Amniotic stem cell (primary cell): ENCODE measurements at places on chromosomes 1 and 21.
A peak's percentile ranks its signal among the peaks of the same experiment; 100 is the strongest.

GRCh38 chr21:16536643-16537434, 807.1 kb downstream of the USP25 start:
- DNase-seq: no peak

GRCh38 chr21:36021251-36021837, 39.0 kb downstream of the SETD4 start:
- no peak for DNase-seq

GRCh38 chr1:27778056-27778455, 5.0 kb downstream of the STX12 start:
- DNase-seq: no peak

- no peak for DNase-seq
Measured at GRCh38 chr1:195745189-195746010, 862.8 kb downstream of the KCNT2 start.

- DNase-seq: peak; percentile 34
Measured at GRCh38 chr21:36247316-36248010, 72.5 kb upstream of the MORC3 start.

GRCh38 chr1:156126043-156126629, 11.6 kb downstream of the LMNA start:
- peak; percentile 83 for DNase-seq

DNA sequence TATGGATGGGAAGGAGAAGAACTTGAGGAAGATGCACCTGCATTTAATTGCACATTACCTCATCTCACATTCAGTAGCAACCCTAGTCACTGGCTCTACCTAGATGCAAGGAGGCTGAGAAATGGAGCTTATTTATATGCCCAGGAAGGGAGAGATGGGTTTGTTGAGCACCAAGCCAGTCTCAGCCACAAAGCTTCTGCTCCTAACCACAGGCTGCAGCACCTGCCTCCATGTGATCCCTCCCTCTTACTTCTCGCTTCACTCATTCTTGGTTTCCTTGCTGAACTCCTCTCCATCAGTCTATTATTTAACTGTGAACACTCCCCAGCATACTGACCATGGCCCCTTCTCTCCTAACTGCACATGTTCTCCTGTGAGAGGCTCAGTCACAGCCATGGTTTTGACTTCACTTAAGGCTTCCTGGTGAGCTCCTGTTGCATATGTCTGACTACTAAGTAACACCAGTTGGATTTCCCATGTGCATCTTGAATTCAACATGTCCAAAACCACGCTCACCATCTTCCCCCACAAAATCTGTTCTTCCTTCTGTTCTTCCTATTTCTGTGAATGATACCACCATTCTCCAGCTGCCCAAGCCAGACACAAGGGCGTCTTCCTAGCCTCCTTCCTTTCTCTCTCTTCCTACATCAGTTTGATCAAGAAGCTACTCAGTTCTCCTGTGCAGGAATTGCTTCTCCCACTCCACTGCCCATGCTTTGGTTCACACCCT, 139.8 kb downstream of the AK5 start:
- DNase-seq: no peak

DNA sequence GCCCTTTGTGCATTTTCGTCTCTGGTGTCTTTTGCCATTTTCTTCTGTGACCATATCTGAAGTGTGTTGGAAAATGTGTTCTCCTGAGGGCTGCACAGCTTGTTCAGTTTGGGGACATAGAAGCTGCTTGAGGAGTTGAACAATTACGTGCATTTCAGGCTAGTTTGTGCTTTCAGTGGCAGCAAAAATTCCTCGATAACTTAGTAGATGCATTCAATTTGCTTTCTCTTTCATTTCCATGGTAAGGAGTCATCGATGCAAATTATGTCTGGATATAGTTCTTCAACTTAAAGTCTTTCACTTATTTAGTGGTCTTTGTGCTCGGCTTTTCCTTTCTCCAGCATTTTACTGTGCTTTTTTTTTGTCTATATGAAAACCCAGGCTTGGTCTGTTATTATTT, 441.5 kb downstream of the PLA2G4A start:
- DNase-seq: no peak

DNA sequence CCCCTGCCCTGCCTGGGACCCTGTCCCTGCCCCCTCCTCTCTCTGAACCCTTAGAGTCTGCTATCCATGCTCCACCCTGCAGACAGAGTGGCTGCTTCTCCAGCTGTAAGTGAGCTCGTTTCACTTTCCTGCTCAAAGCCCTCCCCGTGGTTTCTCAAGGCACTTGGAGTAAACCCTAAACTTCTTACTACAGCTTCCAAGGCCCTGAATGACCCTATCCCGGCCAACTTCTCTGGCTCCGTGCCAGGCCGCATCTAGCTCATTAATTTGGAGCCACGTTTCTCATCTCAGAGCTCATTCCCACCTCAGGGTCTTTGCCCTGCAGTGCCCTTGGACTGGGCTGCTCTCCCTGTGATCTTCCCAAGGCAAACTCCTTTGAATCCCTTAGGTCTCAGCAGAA, 235.1 kb upstream of the RUNX1 start:
- no peak for DNase-seq

DNA sequence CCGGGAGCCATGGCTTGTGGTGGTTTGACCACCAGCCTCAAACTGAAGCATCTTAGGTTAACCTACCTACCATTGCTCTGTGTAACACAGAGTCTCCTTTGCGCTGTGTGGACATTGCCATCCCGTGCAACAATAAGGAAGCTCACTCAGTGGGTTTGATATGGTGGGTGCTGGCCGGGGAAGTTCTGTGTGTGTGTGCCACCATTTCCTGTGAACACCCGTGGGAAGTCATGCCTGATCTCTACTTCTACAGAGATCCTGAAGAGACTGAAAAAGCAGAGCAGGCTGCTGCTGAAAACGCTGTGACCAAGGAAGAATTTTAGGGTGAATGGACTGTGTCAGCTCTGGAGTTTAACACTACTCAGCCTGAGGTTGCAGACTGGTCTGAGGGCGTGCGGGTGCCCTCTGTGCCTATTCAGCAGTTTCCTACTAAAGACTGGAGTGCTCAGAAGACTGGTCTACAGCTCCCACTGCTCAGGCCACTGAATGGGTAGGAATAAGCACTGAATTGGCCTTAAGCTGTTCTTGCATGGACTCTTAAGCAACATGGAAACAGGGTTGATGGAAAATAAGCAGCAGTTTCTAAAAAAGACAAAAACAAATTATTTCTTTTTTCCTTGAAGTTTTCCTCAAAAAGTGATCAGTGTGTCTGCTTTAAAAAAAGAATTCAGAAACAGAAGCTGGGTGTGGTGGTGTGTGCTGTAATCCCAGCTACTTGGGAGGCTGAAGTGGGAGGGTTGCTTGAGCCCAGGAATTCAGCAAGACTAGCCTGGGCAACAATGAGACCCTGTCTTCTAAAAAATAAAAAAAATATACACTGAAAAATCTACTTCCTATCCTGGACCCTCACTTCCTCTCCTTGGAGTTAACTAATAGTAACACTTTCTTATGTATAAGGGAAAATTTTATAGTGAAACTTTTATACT, 14.6 kb downstream of the CEP350 start:
- DNase-seq: no peak

DNA sequence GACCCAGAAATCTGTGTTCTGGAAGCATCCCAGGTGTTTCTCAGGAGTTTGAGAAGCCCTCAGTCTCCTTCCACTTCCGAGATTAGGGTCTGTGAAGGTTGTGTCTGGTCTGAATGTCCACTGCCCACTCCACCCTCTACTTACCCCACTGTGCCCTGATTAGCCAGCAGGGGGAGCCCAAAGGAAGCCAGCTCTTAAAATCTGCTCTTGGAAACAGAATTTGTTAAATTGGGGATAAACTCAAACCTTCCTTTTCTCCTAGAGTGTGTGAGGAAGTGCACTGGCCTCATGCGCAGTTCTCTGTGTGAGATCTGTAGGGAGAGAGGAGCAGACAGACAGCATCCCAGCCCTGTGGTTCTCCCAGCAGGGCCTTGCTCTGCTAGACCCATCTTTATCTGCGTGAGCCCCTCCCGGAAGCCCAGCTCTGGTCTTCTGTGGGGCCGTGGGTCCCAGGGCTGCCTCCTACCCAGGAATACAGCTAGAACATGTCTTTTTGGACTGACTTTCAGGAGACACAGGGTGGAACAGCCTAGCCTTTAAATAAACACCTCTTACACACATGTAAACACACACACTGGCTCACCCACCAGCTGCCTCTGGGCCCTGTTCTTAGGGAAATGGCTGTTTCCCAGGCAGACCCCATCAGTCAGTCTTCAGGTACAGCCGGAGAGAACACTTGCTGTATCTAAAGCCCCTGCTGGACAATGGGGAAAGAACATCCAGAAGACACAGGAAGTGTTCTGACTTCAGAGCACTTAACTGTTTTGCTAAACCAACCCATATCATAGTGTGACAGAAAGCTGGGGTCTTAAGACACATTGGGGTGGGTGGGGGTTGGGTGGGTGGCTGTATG, 52.2 kb downstream of the SMYD2 start:
- peak; percentile 41 for DNase-seq

DNA sequence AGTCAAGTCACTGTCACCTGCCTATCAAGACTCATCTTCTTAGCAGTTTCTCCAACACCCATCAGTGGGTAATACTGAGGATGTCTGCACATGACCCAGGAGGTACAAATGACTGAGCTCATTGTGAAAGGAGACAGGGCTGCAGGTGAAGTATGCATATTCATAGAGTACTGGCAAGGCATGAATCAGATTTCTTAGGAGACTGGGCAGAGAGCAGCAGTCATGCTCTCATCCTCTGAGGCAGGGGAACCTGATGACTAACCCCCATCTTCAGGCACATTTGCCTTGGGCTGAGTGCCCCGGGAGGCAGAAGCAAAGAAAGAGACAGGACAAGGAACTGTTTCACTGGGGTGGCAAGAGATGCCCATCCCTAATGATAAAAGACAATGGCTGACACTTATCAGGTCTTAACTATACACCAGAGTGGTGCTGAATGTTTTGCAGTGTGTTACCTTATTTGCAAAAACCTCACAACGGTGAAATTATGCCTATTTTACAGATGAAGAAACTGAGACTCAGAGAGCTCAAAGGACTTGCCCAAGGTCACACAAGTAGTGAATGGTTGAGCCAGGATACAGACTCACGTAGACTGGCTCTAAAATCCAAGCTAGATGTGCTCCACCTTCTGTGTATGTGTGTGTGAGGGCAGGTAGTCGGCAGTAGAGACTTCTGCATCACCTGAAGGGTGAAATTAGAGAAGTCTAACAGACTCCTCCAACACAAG, 9.2 kb upstream of the GRHL3 start:
- no peak for DNase-seq

DNA sequence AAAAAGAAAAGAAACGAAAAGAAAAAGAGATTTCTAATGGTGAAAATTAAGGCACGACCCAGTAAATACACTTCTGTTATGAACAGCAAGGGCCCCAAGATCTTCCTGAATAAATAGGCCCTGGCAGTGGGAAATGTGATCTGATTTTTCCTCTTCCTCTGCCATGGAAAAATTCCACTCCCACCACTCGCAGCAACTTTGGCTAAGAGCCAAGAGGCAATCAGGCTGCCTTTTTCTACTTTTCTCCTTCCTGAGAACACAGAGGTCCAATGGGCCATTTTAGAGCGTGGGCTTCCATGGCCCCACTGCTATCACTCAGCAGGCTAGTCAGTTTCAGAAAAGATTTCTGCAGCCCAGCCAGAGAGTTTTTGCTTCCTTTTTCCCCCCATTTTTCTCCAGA, 33.7 kb upstream of the AK4 start:
- DNase-seq: no peak

DNA sequence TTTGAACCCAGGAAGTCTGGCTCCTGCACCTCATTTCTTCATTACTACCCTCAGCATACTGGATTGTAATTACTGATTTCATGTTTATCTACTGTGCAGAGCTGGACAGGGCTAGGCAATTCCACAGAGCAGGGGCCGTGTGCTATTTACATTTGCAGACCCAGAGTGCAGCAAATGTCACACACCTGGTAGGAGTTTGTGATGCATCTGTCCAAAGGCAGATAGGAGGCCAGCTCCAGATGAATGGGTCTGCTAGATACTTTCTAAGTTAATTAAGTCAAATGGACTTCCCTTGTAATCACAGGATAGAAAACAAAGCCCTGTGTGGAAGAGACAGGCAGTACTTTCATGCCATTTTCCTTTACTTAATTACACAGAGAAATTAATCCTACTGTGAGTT, 46.2 kb downstream of the PGBD5 start:
- no peak for DNase-seq

DNA sequence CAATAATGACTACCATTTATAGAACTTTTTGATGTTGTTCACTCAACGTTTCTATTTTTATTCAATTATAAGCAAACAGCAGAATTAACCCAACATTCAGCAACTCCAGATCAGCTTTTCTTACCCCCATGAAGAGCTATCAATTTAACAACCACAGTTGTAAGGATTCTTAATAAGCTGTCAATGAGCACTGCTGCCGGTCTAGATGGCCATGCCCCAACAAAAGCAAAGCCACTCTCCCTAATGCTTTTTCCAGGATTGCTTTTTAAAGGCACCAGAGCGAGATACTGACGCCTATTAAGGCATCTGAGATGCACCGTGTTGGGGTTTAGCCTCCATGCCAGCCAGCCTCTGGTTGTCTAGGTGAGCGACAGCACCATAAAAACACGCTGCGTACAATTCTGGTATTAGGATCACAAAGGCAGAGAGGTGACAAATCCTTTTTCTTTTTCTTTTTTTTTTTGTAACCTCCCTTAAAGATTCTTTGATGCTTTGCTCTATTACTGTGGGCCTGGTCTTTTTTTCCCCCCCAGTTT, 39.5 kb downstream of the PTPRC start:
- no peak for DNase-seq

DNA sequence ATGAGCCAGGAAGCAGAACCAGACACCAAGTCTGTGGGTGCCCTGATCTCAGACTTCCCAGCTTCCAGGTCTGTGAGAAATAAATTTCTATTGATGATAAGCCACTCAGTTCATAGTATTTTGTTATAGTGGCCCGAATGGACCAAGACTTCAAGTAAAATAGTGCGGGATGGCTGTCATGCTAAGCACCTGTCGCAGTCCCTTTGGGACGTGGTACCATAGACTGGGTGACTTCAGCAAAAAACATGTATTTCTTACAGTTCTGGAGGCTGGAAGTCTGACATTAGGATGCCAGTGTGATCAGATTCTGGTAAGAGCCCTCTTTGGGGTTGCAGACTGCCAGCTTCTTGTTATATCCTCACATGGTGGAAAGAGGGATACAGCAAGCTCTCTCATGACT, 2.6 kb upstream of the C1orf198 start:
- DNase-seq: no peak

DNA sequence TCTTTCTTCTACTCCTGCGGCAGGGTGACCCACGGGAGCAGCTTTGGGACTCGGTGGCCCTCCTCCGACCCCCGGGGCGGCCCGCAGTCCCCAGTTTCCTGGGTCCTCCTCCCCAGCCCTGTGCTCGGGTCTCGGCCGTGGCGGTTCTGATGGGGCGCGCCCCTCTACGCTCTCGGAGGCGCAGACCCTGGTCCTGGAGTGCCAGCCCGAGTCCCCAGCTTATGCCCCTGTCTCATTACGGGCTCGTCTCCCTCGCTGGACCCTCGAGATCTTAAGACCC, 430 bp downstream of the BTG2 start:
- DNase-seq: no peak
